ENCODE measurements at places on chromosomes 3 and 15. TPM values are rescaled to one million over a fixed set of nuclear protein-coding genes. Genes with fewer than 3 reads are reported as not detected.

EXD1 gene
- total RNA-seq, result not detected

PFN2 gene
- total RNA-seq, result 78.9 TPM

TAGLN3 gene
- not detected for total RNA-seq

TXNRD3 gene
- 8.3 TPM for total RNA-seq

LRRIQ4 gene
- not detected for total RNA-seq

NR1I2 gene
- not detected for total RNA-seq

AGBL1 gene
- not detected for total RNA-seq

- no peak overlapping the region for H3K4me3 ChIP-seq
- no peaks in the 10 kb centered on the region for H3K36me3 ChIP-seq
- no peak overlapping the region for H3K27ac ChIP-seq
- no peak for DNase-seq
- H3K4me1 ChIP-seq, result peaks cover 3% of the 10 kb centered on the region
Observed at GRCh38 chr15:31407376-31407775, 80.7 kb downstream of the KLF13 start.

- H3K36me3 ChIP-seq, result no peaks in the 10 kb centered on the region
- no peak overlapping the region for H3K27ac ChIP-seq
- no peaks in the 10 kb centered on the region for H3K27me3 ChIP-seq
- peaks cover 6% of the 10 kb centered on the region for H3K4me1 ChIP-seq
- H3K4me3 ChIP-seq, result no peak overlapping the region
Observed at GRCh38 chr3:159616234-159616825, 372.3 kb upstream of the IL12A start.

GRCh38 chr3:160027541-160028195 lies 39.0 kb downstream of the IL12A start:
- H3K36me3 ChIP-seq, result no peaks in the 10 kb centered on the region
- H3K27me3 ChIP-seq, result no peaks in the 10 kb centered on the region
- H3K4me3 ChIP-seq, result no peak overlapping the region
- no peak overlapping the region for H3K27ac ChIP-seq

DNA sequence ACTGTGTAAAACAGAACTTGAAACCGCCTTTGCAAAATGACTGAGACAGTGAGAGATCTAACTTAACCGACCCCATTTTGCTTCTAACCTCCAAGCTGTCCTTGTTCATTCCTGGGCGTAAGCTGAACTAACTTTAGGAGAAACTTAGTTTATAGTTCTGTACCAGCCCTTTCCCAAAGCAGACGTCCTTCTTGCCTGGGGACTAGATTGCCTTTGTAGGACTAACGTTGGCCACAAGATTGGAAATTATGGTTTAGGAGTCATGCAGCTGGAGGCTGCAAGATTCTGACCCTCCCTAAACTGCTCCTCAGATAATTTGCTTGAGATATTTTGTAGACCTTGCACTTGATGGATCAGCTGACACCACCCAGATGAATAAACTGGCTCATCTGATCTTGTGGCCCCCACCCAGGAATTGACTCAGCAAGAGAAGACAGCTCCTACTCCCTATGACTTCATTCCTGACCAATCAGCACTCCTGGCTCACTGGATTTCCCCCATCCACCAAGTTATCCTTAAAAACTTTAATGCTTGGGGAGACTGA lies 219.9 kb upstream of the PROK2 start:
- no peak overlapping the region for H3K4me3 ChIP-seq
- no peak for DNase-seq
- H3K27me3 ChIP-seq, result no peaks in the 10 kb centered on the region
- H3K36me3 ChIP-seq, result no peaks in the 10 kb centered on the region
- no peaks in the 10 kb centered on the region for H3K4me1 ChIP-seq

- no peak for DNase-seq
- H3K36me3 ChIP-seq, result no peaks in the 10 kb centered on the region
Observed at GRCh38 chr3:86954226-86954625, 36.7 kb downstream of the VGLL3 start.

DNA sequence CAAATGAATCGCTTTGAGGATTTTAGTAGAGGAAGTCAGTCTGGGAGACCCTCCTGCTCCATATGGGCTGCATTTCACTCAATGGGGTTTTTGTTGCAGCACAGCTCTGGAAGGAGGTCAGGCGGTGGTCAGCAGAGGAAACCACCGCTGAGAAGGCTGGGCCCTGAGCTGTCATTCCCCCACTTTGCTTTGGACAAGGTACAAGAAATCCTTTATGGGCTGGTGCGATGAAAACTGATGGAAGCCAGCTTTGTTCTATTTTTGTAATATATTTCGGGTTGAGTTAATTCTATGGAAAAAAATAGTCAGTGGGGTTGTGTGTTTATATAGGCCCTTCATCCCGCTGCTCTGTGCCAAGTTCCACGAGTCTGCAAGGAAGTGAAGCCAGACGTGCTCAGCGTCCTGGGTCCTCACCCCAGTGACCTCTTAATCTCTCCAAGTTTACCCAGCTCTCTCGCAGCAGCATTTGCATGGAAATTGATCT lies 157.1 kb upstream of the TMC3 start:
- no peaks in the 10 kb centered on the region for H3K27me3 ChIP-seq
- peak overlapping the region; percentile 36 for H3K4me3 ChIP-seq
- H3K36me3 ChIP-seq, result no peaks in the 10 kb centered on the region
- H3K4me1 ChIP-seq, result peaks cover 6% of the 10 kb centered on the region

DNA sequence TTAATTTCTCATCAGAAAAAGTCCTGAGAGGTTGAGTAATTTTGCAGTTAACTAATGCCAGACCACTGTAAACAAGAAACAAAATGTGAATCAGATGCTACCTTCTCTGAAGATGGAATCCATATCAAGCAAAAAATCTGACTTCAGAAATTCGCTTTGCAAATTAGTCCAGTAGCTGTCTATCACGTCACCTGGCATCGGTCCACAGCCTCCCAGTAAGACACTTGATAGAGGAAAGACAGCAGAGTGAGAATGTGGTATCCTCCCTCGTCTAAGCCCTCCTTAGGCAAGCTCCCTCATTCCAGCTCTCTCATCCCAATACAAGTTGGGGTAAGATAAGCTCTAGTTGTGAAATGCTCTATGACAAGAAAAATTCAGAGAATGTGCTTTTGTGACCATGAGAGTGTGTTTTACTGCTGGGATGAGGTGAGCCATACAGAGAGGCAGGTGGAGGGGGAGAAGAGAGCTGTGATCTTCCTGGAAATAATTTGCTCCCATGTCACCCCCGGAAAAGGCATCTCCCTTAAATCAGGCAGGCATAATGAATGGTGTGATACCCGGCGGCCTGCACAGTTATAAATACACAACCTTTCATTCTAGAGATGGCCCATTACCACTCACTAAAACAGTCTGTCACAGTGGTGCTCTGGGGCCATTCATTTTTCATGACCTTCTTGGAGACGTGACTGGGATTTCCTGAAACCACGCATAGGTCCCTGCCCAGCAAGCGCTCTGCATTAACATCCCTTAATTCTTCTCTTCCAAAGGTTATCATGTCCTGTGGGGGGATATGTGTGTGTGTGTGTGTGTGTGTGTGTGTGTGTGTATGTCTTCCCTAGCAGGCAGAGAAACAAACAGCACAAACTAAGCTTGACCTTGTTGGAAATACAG lies 602.0 kb upstream of the KCNMB2 start:
- H3K4me3 ChIP-seq, result no peak overlapping the region
- no peaks in the 10 kb centered on the region for H3K36me3 ChIP-seq
- no peaks in the 10 kb centered on the region for H3K27me3 ChIP-seq
- H3K27ac ChIP-seq, result no peak overlapping the region
- no peak for DNase-seq

GRCh38 chr3:12758025-12758781 lies 856 bp downstream of the TMEM40 start:
- H3K27ac ChIP-seq, result peak overlapping the region; percentile 71
- H3K4me1 ChIP-seq, result peaks cover 9% of the 10 kb centered on the region

- no peak overlapping the region for H3K27ac ChIP-seq
- H3K4me1 ChIP-seq, result no peaks in the 10 kb centered on the region
- no peaks in the 10 kb centered on the region for H3K36me3 ChIP-seq
- no peak overlapping the region for H3K4me3 ChIP-seq
- no peaks in the 10 kb centered on the region for H3K27me3 ChIP-seq
Observed at GRCh38 chr15:81015621-81016488, 15.1 kb downstream of the TLNRD1 start.

GRCh38 chr15:69696946-69697345 lies 244.3 kb downstream of the RPLP1 start:
- DNase-seq, result no peak
- H3K27me3 ChIP-seq, result no peaks in the 10 kb centered on the region
- H3K27ac ChIP-seq, result no peak overlapping the region
- no peaks in the 10 kb centered on the region for H3K36me3 ChIP-seq

- DNase-seq, result no peak
- no peaks in the 10 kb centered on the region for H3K27me3 ChIP-seq
- no peaks in the 10 kb centered on the region for H3K36me3 ChIP-seq
- no peaks in the 10 kb centered on the region for H3K4me1 ChIP-seq
- H3K4me3 ChIP-seq, result no peak overlapping the region
Observed at GRCh38 chr3:34102288-34102687, 303.9 kb downstream of the PDCD6IP start.

- H3K4me1 ChIP-seq, result no peaks in the 10 kb centered on the region
- H3K4me3 ChIP-seq, result no peak overlapping the region
- DNase-seq, result no peak
- no peaks in the 10 kb centered on the region for H3K36me3 ChIP-seq
Observed at GRCh38 chr15:52862677-52863076, 72.5 kb upstream of the ONECUT1 start.

DNA sequence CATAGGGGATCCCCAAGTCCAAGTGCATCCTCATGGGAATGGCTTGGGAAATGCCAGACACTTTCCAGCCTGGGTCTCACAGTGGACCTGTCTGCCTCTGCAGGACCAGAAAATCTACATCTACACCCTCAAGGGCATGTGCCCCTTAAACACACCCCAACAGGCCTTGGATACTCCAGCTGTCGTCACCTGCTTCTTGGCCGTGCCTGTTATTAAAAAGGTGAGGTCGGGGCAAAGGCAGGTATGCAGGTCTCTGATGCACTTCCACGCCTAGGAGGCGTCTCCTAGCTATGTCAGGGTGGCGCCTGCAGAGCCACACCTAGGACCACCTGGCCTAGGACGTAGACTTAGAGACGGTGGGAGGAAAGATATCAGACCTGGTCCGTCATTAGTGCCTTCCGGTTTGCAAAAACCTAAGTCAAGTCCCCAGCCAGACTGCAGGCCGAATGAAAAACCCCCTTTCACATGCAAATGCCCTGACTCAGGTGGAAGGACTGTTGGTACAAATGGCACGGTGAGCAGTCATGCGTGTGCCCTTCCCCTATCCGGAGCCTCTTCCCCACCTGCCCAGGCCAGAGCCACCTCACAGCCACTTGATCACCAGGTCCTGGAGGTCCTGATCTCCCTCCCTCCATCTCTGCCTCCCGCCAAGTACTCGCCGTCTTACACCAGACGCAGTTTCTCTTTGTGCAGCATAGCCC lies 143.5 kb downstream of the LRRK1 start:
- no peak overlapping the region for H3K27ac ChIP-seq
- peaks cover 5% of the 10 kb centered on the region for H3K4me1 ChIP-seq
- no peaks in the 10 kb centered on the region for H3K27me3 ChIP-seq

GRCh38 chr3:143482106-143483088 lies 362.8 kb downstream of the CHST2 start:
- DNase-seq, result no peak
- H3K4me3 ChIP-seq, result no peak overlapping the region
- H3K36me3 ChIP-seq, result no peaks in the 10 kb centered on the region
- H3K27ac ChIP-seq, result peak overlapping the region; percentile 51
- H3K27me3 ChIP-seq, result no peaks in the 10 kb centered on the region
- H3K4me1 ChIP-seq, result peaks cover 2% of the 10 kb centered on the region

Measured in thoracic aorta (tissue), 2 donors.